ENCODE measurements at places on chromosomes 1 and 21.
A peak's percentile ranks its signal among the peaks of the same experiment; 100 is the strongest.

DNA sequence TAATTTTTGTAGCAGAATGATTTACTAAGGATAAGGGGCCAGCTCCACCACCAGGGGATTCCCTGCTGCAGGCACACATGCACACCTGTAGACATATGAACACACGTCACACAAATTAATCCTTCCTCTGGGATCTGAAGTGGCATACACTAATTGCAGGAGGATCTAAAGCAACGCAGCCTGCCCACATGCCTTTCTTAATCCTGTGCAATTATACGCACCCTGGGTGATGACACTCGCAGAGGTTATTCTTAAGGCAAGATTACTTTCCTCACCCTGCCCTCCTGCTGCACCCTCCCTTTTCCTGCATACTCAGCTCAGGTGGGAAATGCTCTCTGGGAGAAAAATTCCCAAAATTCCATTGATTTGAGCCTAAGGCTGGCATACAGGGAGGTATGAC, 7.5 kb upstream of the LORICRIN start:
- DNase-seq = no peak

GRCh38 chr1:232682248-232682647, 52.3 kb upstream of the SIPA1L2 start:
- DNase-seq = no peak

DNA sequence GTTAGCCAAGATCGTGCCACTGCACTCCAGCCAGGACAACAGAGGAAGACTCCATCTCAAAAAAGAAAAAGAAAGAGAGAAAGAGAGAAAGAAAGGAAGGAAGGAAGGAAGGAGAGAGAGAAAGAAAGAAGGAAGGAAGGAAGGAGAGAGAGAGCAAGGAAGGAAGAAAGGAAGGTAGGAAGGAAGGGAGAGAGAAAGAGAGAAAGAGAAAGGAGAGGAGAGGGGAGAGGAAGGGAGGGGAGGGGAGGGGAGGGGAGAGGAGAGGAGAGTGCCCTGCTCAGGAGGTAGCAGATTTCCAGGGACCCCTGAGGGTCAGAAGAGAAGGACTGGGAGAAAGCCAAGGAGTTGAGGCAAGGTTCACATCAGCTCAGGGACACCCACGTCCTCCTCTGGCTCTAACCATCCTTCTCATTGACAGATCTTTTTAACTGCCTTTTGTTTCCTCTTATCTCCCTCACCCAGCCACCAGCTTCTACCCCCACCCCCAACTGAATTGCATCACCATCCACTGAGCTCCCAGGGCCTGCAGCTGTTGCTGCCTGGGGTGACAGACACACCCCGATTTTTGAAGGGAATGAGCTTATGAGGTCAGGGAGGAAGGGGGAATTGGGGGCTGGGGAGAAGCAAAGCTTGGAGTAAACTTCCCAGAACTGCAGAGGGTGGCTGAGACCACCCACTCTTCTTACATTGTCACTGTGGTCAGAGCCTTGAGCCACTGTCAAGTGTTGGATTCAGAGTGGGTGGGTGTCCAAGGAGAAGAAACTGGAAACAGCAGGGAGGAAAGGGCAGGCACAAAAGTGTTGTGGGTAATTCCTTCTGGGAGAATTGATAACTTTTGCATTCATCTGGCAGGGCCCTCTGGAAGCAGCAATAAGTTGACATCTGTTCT, 91.6 kb downstream of the GLUL start:
- DNase-seq = peak; percentile 30

- peak; percentile 97 for DNase-seq
These were observed 85.7 kb downstream of the NENF start for GRCh38 chr1:212518188-212519054.

GRCh38 chr1:179303200-179303785, 9.7 kb downstream of the SOAT1 start:
- DNase-seq = no peak

Measured in GM23248 (cell line).